ENCODE measurements at places on chromosomes 6 and 20.

- no peak overlapping the region for H3K4me3 ChIP-seq
- H3K27me3 ChIP-seq: peaks cover 39% of the 10 kb centered on the region
- DNase-seq: no peak
These were observed 5.4 kb downstream of the DLL1 start for GRCh38 chr6:170285482-170285881.

GRCh38 chr20:35447082-35447789 lies 8.2 kb upstream of the CEP250 start:
- H3K4me3 ChIP-seq: peak overlapping the region; percentile 88
- peaks cover 4% of the 10 kb centered on the region for H3K36me3 ChIP-seq
- peak; percentile 80 for DNase-seq
- H3K4me1 ChIP-seq: peaks cover 3% of the 10 kb centered on the region
- peaks cover 8% of the 10 kb centered on the region for H3K27me3 ChIP-seq

DNA sequence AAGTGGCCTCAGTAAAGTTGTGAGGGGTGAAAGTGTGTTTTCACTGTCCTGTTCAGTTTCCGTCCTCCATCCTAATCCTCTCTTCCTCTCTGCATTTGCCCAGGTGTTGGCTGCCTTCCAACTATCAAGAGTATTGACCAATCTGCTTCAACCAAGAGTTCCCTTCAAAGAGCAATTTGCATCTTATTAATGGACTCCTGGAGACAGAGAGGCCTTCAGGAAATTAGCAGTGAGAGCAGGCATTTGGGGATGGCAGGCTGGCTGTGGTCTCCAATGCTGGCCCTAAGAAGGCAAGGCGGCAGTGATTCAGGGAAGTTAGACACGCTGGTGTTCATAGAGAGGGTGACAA lies 77.2 kb downstream of the GPR6 start:
- no peaks in the 10 kb centered on the region for H3K4me1 ChIP-seq
- H3K36me3 ChIP-seq: no peaks in the 10 kb centered on the region
- H3K27me3 ChIP-seq: peaks cover 56% of the 10 kb centered on the region
- H3K27ac ChIP-seq: no peak overlapping the region

DNA sequence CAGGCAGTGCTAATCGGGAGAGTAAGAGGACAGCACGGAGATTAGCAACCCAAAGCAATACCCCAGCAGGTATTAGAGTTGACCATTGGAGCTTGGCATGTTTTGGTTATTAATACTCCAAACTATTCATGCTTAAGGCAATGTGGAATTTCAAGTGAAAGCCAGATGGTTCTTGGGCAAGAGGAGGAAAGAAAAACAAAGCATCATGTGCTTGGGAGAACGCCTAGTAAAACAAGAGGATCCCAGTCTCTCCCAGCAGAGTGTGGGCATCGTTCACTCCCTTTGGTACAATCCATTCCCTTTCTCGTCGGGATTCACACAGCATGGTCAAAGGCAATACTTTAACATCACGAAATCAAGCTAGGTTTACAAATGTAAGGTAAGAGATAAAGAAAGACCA lies 349.8 kb downstream of the PRKN start:
- no peaks in the 10 kb centered on the region for H3K27me3 ChIP-seq
- no peak overlapping the region for H3K4me3 ChIP-seq
- H3K4me1 ChIP-seq: no peaks in the 10 kb centered on the region
- no peak for DNase-seq

Measured in T-helper 17 cell (primary cell).